GM23248 (cell line): ENCODE measurements at places on chromosomes 7 and 10. TPM values are rescaled to one million over a fixed set of nuclear protein-coding genes. Genes with fewer than 3 reads are reported as not detected.
A peak's percentile ranks its signal among the peaks of the same experiment; 100 is the strongest.

DNA sequence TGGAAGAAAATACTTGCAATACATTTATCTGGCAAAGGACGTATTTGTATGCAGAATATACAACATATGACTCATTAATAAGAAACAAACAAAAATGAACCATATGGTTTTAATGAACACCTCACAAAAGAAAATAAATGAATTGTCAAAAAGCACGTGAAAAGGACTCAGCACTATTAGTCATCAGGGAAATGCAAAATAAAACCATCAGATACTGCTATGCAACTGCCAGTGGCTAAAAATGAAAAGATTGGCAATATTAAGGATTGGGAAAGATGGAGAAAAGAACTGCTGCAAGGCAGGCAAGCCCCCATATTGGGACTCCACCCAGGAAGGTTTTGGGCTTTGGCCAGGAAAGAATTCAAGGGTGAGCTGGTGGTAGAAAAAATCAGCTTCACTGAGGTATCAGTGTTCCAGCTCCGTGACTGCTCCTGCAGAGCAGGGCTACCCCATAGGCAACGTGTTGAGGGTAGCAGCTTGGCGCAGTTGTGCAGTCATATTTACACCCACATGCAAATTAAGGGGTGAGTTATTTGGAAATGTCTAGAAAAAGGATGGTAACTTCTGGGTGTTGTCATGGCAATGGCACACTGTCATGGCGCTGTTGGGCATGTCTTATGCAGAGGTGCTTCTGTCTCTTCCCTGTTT lies 72.7 kb downstream of the CUBN start:
- no peaks in the 10 kb centered on the region for H3K36me3 ChIP-seq
- peak overlapping the region; percentile 52 for H3K27ac ChIP-seq
- H3K4me3 ChIP-seq, result peak overlapping the region; percentile 49
- H3K27me3 ChIP-seq, result no peaks in the 10 kb centered on the region
- H3K4me1 ChIP-seq, result peaks cover 46% of the 10 kb centered on the region

DNA sequence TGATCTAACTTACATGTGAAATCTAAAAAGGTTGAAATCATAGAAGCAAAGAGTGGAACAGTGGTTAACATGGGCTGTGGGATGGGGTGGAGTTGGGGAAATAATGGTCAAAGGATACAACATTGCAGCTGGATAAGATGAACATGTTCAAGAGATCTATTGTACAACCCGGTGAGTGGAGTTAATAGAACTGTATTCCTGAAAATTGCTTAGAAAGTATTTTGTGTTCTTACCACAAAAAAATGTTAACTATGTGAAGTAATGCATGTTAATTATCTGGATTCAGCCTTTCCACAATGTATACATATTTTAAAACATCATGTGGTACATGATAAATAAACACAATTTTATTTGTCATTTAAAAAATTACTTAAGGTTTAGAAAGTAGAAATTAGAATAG lies 271.0 kb upstream of the LRRTM3 start:
- DNase-seq, result no peak
- H3K27ac ChIP-seq, result no peak overlapping the region
- no peaks in the 10 kb centered on the region for H3K36me3 ChIP-seq
- no peak overlapping the region for H3K4me3 ChIP-seq

Gene PIK3CG
- not detected in 2 replicates for total RNA-seq

- H3K27ac ChIP-seq, result no peak overlapping the region
- H3K4me1 ChIP-seq, result peaks cover 16% of the 10 kb centered on the region
- H3K36me3 ChIP-seq, result 0 out of 2 replicates have a peak, but pooled peaks cover 5% of the 10 kb centered on the region
- peak; percentile 63 for DNase-seq
- H3K27me3 ChIP-seq, result no peaks in the 10 kb centered on the region
Observed at GRCh38 chr10:96512524-96513304, 1.0 kb downstream of the TLL2 start.

DNA sequence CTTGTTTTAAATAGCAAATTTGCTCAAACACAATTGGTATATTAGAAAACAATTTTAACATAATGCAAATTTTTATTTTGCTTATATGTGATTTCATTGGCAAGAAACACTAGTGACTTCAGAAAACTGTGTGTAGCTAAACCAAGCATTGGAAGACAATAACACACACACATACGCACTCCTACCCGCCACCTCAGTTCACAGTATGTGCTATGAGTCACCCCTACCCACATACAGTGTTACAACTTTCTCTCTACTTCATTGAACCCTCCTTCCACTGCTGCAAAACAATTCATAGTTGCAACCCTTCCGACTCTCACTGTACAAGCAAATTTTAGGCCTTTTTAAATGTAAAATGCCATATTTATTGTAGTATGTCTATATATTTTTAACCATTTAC lies 119.9 kb upstream of the THSD7A start:
- no peak for DNase-seq
- no peak overlapping the region for H3K27ac ChIP-seq
- no peaks in the 10 kb centered on the region for H3K4me1 ChIP-seq
- H3K36me3 ChIP-seq, result no peaks in the 10 kb centered on the region

Gene FKBP6
- not detected in 2 replicates for total RNA-seq

- no peak overlapping the region for H3K4me3 ChIP-seq
- DNase-seq, result no peak
- H3K27me3 ChIP-seq, result no peaks in the 10 kb centered on the region
- no peak overlapping the region for H3K27ac ChIP-seq
- 0 out of 2 replicates have a peak, but pooled peaks cover 6% of the 10 kb centered on the region for H3K36me3 ChIP-seq
Observed at GRCh38 chr7:127745445-127745844, 93.5 kb downstream of the SND1 start.

DNA sequence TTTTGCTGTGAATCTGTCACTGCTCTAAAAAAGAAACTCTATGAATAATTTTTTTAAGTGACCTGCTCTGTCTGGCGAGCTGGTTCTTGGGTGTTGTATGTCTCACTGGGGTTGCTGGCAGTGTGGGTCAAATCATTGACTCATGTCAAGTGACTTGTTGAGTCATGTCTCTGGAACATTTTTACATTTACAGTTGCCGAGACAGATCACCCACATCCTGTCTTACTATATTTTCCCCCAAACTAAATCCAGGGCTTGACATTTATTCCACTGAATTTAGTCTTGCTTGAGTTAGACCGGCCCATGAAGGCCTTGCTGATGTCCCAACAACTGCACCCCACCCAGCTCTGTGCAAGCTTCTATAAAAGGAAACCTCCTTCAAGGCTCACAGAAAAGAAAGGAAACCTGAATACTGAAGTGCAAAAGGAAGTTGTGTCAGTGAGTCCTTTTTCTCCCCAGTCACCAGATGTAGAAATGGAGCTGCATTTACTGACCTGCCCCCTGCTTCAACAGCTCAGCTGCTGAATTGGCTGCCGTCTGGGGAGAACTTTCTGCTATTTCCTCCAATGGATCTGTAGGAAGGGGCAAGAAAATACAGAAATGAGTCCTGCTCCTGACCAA lies 290.3 kb downstream of the TNS3 start:
- peak overlapping the region; percentile 23 for H3K4me3 ChIP-seq
- peaks cover 28% of the 10 kb centered on the region; the same call in 1 of the 2 replicates for H3K36me3 ChIP-seq
- peaks cover 49% of the 10 kb centered on the region for H3K4me1 ChIP-seq

DNA sequence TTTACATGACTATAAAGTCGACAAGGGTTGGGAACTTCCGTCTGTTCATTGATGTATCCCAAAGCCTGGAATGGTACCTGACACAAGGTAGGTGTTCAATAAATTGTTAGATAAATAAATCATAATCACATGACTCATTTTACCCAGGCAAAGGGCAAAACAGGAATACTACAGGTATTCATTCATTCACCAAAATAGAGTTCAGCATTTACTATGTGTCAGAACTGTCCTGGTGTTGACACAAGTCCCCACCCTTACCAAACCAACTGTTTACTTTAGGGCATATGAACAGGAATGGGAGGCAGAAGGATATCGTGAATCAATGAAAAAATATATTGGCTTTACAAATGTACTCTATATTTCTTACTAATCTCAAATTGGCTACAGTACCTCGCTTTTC lies 666 bp upstream of the YAE1 start:
- H3K4me1 ChIP-seq, result peaks cover 13% of the 10 kb centered on the region
- no peaks in the 10 kb centered on the region for H3K27me3 ChIP-seq
- peak; percentile 12 for DNase-seq
- no peaks in the 10 kb centered on the region for H3K36me3 ChIP-seq
- H3K27ac ChIP-seq, result peak overlapping the region; percentile 60

- H3K27ac ChIP-seq, result no peak overlapping the region
- H3K4me3 ChIP-seq, result no peak overlapping the region
- H3K4me1 ChIP-seq, result no peaks in the 10 kb centered on the region
- no peaks in the 10 kb centered on the region for H3K36me3 ChIP-seq
Observed at GRCh38 chr7:87226495-87226894, 7.0 kb upstream of the TMEM243 start.
